ENCODE measurements at places on chromosomes 13 and 19.

GRCh38 chr13:94798738-94799137, 86.4 kb upstream of the SOX21 start:
- no peaks in the 10 kb centered on the region for H3K27me3 ChIP-seq
- DNase-seq, result peak; percentile 13
- H3K4me1 ChIP-seq, result no peaks in the 10 kb centered on the region
- no peaks in the 10 kb centered on the region for H3K36me3 ChIP-seq
- no peak overlapping the region for H3K27ac ChIP-seq

GRCh38 chr13:76330761-76331160, 555.4 kb downstream of the KCTD12 start:
- no peak overlapping the region for H3K4me3 ChIP-seq
- no peak overlapping the region for H3K27ac ChIP-seq
- H3K36me3 ChIP-seq, result no peaks in the 10 kb centered on the region
- DNase-seq, result no peak
- peaks cover 8% of the 10 kb centered on the region for H3K4me1 ChIP-seq

GRCh38 chr19:5907241-5907640, 2.6 kb downstream of the VMAC start:
- H3K4me1 ChIP-seq, result peaks cover 4% of the 10 kb centered on the region
- no peaks in the 10 kb centered on the region for H3K27me3 ChIP-seq

DNA sequence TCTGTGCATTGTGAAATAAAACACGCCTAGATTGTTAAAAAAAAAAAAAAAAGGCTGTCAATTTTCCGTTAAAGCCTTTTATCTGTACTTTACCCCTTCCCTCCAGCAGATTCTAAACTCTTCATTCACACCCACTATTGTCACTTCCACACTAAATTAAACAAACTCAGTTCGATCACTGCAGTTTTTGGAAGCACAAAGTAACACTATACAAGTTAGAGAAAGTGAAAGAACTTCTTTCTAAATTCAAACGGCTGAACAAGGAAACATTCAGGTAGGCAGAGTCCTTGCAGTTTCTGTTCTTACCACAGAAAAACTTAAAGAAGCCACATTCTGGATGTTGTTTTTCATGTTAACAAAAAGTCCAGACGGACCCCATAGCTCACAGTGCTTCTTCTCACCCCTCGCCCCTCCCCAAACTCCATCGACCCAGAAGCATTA, 27.5 kb upstream of the UBE2L5 start:
- peaks cover under 1% of the 10 kb centered on the region for H3K4me1 ChIP-seq
- no peaks in the 10 kb centered on the region for H3K36me3 ChIP-seq
- H3K4me3 ChIP-seq, result peak overlapping the region; percentile 72
- DNase-seq, result no peak
- H3K27ac ChIP-seq, result peak overlapping the region; percentile 92
- no peaks in the 10 kb centered on the region for H3K27me3 ChIP-seq

DNA sequence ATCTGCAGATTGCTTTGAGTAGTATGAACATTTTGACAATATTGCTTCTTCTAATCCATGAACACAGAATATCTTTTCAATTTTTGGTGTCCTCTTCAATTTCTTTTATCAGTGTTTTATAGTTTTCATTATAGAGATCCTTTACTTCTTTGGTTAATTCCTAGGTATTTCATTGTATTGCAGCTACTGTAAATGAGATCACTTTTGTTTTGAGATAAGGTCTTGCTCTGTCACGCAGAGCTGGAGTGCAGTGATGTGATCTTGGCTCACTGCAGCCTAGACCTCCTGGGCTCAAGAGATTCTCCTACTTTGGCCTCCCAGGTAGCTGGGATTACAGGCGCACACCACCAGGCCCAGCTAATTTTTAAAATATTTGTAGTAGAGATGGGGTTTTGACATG, 9.8 kb downstream of the CYP2A7 start:
- no peak for DNase-seq
- no peak overlapping the region for H3K27ac ChIP-seq
- H3K36me3 ChIP-seq, result no peaks in the 10 kb centered on the region
- H3K27me3 ChIP-seq, result no peaks in the 10 kb centered on the region
- H3K4me1 ChIP-seq, result no peaks in the 10 kb centered on the region

GRCh38 chr13:111060237-111060919, 54.7 kb upstream of the ARHGEF7 start:
- peaks cover 3% of the 10 kb centered on the region for H3K4me1 ChIP-seq
- no peaks in the 10 kb centered on the region for H3K27me3 ChIP-seq
- no peaks in the 10 kb centered on the region for H3K36me3 ChIP-seq
- no peak for DNase-seq
- no peak overlapping the region for H3K27ac ChIP-seq

- H3K4me1 ChIP-seq, result peaks cover 14% of the 10 kb centered on the region
- H3K27me3 ChIP-seq, result no peaks in the 10 kb centered on the region
- no peak for DNase-seq
- H3K36me3 ChIP-seq, result no peaks in the 10 kb centered on the region
- H3K4me3 ChIP-seq, result no peak overlapping the region
These were observed 820 bp upstream of the REXO1 start for GRCh38 chr19:1849132-1849474.

- H3K27ac ChIP-seq, result no peak overlapping the region
- no peaks in the 10 kb centered on the region for H3K36me3 ChIP-seq
These were observed 16.4 kb downstream of the ZNF574 start for GRCh38 chr19:42092350-42092749.

DNA sequence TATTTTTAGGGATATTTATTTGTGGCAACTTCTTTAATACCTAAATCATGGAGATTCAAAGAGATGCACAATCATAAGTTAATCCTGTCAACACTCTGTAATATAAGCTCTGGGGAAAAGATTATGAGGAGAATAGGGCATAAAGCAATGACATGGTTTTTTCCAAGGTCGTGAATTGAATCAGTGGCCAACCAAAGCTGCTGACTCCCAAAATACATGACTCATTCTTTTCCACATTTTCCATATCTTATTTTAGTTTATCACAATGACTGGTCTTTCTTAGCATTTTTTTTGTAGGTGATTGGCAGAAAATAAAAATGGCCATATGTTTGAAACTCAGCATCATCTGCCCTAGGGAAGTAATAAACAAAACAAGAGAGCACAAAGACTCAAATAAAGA, 28.5 kb upstream of the RBM26 start:
- peak overlapping the region; percentile 55 for H3K27ac ChIP-seq
- no peaks in the 10 kb centered on the region for H3K36me3 ChIP-seq
- no peak for DNase-seq
- H3K4me1 ChIP-seq, result no peaks in the 10 kb centered on the region

- H3K27me3 ChIP-seq, result peaks cover 97% of the 10 kb centered on the region
- peaks cover 12% of the 10 kb centered on the region for H3K4me1 ChIP-seq
- no peaks in the 10 kb centered on the region for H3K36me3 ChIP-seq
- H3K4me3 ChIP-seq, result no peak overlapping the region
- no peak overlapping the region for H3K27ac ChIP-seq
These were observed 9.1 kb downstream of the SOX21 start for GRCh38 chr13:94703271-94703670.

All from hepatocyte (in vitro differentiated cells).